ENCODE measurements at places on chromosomes 6 and 20.

DNA sequence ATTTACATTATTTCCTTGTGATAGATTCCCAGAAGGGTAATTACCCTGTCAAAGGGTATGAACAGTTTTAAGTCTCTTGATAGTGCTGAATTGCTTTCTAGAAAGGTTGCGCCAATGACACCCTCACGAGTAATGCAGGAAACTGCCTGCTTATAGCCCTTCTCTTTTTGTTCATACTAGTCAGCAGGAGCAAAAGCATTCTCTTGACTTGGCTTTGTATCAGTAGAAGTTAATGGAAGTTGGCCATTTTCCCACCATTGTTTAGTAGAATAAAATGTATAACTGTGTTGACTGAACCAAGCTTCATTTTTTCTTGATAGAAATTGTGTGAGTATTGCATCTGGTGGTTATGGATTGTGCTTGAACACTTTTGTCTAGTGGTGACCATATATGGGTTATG lies 100.1 kb downstream of the FARS2 start:
- DNase-seq: no peak

DNA sequence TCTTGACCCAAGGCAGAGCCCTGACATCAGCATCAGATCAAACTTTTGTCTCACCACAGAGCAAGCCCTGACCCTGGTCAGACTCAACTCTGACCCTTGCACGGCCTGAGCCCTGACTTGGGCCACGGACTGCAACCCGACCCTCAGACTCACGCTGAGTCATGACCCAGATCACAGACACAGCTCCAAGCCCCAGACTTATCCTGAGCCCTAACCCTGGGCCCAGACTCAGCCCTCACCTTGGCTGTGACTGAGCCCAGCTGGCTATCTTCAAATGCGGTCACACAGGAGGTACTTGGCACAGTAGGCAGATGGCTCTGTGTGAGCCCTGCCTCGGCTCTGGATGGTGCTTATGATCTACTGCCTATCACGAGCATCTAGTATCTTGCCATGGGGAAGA lies 602.3 kb downstream of the PTPRT start:
- DNase-seq: no peak

DNA sequence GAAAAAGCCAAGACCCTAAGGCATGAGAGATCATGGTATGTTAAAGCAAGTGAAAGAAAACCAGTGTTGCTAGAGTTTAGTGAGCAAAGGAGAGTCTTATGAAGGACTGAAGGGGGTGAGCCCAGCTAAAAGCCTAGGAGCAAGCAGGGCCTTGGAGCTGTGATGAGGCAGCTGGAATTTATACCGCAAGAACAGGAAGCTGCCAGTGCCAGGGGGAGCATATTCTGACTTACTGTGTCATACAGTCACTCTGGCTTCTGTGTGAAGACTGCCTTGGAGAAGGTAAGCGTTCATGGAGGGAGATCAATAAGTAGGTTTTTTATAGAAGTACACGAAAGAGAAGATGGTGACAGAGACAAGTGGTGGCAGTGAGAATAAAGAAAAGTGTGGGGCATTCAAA lies 308.9 kb upstream of the THEMIS start:
- DNase-seq: no peak

DNA sequence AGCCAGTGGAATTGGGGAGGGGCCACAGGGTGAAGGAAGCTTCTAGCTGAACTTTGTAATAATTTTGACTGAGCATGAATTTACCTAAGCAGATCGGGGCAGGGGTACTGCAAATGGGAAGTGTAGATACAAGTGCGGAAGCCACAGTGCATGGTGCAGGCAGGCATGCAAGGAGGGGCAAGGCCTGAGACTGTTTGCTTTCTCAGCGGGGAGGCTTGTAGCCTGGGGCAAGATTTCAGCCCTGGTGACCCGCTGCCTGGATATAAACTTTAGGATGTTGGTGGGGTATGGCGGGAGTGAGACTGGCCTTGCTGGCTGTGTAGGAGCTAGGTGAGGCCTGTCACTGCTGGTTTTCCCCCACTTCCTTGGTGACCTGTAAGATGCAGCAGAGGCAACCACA lies 266.4 kb upstream of the PREP start:
- DNase-seq: no peak

- DNase-seq: no peak
These were observed 54.6 kb upstream of the PIM1 start for GRCh38 chr6:37115236-37115895.

DNA sequence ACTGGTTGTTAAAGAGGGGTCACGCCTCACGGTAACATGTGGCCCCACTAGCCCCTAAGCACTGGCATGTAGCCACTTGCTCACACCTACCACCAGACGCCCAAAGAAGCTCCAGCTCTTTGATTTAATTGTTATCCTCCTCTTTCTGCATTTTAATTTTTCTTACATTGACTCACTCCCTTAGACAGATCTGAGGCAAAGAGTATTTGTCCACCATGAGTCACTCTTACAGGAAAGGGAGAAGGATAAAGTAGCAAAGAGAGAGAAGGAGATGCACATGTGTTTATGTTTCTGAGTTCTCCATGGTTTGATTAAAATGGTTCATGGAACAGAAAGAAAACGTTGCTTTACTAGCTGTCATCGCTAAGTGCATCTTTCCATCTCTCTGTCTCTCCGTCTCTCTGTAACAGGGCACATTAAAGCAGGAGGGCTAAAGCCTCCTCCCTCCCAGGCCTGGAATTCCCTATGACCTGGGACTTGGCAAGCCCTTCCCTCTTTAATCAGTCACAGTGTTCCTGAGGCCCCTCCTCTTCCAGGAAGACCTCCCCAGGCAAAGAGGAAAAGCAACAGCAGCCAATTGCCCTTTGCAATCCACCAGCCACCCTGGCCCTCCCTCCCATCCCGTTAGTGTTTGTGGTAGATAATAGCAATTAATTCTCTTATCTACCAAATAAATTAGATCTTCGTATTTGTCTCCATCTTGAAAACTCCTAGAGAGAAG lies 112.8 kb upstream of the TSHZ2 start:
- DNase-seq: no peak

DNA sequence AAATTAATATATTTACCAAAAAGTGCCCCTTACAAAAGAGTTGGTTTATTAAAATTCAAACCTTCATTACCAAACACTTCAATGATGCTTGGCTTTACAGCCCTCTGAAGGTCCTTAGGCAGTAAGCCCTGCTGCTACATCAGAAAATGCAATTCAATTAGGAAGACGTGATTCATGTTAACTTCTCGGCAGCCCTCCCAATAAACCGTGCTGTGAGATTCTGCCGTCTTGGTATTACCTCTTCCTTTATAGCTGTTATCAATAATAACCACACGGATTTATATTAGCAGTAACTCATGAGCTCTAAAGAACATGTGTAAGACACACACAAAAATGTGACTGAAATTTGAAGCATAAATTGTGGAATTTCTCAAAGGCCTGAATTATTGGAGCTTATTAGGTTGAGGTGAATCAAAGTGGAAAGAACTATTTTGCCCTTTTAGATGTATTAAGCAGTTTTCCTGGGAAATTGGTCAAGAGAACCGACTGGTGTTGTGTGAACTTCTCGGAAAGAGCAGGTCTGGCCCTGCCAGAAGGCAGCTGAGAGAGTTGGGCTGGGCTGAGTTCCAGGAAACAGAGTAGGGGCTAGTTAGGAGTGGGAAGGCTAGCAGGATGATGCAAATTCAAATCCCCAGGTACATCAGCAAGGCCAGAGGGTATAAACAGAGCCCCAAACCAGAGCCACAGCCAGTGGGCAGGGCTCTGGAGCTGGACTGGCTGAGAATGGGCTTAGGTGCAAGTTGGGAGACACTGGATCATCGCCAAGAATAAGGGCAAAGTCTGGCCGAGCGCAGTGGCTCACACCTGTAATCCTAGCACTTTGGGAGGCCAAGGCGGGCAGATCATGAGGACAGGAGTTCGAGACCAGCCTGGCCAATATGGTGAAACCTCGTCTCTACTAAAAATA lies 33.1 kb downstream of the FGD2 start:
- DNase-seq: no peak

GRCh38 chr20:14700639-14700960 lies 363.2 kb upstream of the FLRT3 start:
- no peak for DNase-seq

- DNase-seq: no peak
These were observed 162.4 kb upstream of the QKI start for GRCh38 chr6:163252061-163252591.

GRCh38 chr6:160583794-160584193 lies 80.3 kb downstream of the LPA start:
- no peak for DNase-seq

DNA sequence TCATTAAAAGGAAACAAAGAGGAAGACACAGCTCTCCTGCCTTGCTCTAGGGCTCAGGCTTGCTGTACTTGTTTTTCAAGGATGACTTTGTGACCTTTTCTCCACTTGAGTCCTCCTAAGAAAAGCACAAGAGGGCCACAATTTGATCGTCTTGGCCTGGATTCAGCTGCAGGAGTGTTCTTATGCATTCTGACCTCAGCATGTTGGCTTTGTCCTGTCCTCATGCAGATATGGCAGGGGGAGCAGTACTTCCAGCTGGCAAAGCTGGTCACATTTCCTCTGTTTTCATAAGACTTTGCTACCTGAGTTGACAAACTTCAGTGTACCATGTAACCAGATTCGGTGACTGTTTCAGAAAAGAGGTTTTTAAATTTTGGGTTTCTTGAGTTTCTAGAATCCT lies 30.8 kb downstream of the KDM1B start:
- no peak for DNase-seq

GRCh38 chr20:4483486-4483885 lies 238.2 kb upstream of the PRND start:
- DNase-seq: no peak

GRCh38 chr20:5949943-5950270 lies 426 bp downstream of the TRMT6 start:
- no peak for DNase-seq

DNA sequence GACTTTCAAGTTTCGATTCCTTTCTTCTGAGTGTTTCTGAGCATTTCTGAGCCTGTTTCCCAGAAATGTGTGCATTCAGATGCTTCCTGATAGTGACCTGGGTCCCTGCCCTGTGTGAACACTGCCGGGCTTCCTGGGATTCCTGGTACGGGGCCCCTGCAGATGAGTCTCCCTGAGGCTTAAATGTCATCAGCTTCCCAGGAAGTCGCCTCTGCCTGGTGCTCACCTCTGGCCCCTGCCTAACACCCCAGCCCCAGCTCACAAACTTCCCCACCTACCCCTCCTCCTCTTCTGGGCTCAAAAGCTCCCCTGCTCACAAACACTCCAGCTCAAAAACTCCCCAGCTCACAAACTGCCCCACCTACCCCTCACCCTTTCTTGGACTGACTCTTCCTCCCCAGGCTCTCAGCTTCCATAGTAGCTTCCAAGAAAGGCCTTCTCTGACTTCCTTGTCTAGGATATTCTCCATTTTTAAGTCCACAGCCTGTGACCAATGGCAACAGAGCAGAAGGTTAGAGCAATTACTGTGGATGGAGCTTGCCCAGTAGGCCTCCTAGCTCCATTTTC lies 42.0 kb downstream of the TGM2 start:
- peak; percentile 45 for DNase-seq

DNA sequence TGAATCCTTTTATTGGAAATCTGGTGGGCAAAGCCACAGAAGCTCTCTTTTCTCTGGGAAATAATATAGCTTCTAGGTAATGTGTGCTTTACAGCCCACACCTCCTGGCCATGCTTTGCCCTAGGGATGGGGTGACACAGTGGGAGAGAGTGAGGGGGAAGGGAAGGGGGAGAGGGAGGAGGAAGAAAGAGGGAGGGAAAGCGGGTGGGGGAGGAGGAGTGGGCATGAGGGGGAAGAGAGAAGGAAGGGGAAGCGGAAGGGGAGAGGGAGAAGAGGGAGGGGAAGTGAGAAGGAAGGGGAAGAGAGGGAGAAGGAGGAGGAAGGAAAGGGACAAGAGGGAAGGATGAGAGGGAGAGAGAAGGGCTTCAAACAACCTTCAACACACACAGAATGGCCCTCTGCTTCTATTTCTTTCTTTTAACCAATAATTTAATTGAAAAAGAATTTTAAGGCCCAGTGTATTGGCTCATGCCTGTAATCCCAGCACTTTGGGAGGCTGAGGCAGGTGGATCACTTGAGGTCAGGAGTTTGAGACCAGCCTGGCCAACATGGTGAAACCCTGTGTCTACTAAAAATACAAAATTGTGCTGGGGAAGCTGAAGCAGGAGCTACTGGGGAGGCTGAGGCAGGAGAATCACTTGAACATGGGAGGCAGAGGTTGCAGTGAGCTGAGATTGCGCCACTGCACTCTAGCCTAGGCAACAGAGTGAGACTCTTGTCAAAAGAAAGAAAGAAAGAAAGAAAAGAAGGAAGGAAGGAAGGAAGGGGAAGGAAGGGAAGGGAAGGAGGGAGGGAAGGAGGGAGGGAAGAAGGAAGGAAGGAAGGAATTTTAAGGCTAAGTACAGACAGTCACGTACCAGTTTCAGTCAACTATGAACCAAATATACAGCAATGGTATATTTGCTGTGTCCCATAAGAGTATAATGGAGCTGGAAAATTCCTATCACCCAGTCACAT lies 75.2 kb downstream of the RSPH3 start:
- no peak for DNase-seq

DNA sequence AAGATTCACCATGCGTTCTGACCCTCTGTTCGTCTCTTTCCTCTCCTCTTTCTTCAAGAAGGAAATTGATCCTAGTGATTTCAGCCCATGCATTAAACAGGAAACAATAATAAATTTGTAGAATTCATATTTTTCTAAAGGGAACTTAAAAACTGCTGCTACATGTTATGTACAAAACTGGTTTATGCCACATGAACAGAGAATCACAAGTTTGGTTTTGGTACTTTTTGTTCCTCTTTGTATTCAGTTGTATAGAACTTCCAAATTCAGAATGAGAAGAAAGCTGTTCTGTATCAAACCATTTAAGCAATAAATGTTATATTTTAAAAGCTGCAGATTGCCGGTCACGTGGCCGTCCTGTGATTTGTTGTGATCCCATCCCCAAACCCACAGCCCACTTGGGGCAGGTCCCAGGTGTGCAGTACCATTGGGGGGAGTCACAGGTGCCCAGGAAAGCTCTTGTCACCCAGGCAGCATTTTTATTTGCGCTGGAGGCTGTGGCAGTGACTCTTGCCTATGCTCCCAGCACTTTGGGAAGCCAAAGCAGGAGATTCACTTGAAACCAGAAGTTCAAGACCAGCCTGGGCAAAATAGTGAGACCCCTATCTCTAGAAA lies 61.2 kb downstream of the SSR1 start:
- no peak for DNase-seq

DNA sequence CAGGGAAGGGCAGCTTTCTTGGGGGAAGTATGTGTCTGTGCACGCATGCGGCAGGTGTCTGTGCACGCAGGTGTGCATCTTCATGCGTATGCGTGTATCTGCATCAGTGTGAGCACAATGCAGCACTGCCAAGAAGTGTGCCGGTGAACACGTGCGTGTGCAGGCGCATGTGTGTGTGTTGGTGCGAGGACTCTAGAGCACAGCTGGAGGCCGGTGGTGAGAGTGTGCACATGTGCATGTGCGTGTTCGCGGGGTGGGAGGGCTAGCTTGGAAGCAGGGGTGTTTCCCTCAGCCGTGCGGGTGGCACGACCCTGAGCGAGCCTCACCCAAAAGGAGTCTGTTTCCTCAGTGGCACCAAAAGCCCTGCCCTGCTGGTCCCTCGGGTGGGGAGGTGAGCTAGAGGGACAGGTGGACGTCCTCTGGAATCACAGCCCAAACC lies 7.5 kb downstream of the SLC17A9 start:
- no peak for DNase-seq

Measured in activated CD8-positive, alpha-beta memory T cell treated with anti-CD3 and anti-CD28 coated beads, Interleukin-2, amount 50 U/mL, for 48 hours (primary cell).